ENCODE measurements at places on chromosomes 12 and 14.

DNA sequence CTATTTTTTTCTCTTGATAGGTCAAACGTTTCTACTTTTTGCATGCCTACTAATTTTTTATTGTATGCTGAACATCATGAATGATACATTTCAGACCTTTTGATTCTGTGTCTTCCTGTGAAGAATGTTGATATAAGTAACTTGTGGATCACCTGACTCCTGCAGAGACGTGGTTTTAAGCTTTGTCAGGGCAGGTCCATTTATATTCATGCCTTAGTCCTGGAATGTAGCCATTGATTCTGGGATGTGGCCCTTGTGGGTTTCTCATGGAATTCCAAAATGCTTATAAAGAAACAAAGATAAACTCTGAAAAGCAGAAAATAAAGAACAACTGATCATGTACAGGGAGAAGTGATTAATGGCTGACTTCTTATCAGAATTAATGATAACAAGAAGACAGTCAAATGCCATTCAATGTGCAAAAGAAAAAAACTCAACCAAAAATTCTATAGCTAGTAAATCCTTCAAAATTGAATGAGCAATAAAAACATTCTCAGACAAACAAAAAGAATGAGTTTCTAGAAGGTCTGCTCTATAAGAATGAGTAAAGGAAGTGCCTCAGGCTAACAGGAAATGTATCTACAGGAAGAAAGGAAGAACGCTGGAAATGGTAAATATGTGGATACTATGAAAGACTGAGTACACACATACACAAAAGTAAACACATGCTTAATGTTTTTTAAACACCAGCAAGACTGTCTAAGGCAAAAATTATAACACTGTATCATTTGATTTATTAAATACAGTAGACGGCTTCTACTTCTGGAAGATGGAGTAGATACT, 284.8 kb upstream of the DIO3 start:
- no peak for DNase-seq

DNA sequence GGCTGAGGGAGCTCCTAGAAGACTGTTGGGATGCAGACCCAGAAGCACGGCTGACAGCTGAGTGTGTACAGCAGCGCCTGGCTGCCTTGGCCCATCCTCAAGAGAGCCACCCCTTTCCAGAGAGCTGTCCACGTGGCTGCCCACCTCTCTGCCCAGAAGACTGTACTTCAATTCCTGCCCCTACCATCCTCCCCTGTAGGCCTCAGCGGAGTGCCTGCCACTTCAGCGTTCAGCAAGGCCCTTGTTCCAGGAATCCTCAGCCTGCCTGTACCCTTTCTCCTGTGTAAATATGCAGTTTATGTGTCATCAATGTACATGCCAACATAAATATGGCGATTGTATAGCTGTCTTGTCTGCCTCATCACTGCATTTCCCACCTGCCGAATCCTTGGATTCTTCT, 7.5 kb downstream of the AMHR2 start:
- no peak for DNase-seq

DNA sequence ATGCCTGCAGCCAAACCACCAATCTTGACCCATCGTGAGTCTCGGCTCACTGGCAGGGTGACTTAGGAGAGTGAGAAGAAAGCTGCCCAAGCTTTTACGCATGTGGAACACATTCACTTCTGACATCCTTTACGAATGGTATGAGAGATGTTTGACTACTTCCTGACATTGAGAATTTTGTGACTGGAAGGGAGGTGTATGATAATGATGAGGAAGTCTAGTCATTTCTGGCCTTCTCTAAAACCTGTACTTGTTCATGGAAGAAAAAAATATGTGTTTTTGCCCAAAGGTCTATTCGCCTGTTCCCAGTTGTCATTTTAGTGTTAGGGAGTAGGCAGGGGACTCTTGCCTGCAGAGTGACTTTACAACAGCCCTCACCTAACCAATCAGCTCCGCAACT, 227.2 kb upstream of the ATP2B1 start:
- DNase-seq: no peak

GRCh38 chr14:92258934-92259333, 64.0 kb upstream of the SLC24A4 start:
- no peak for DNase-seq

GRCh38 chr12:53128780-53129569, 25.7 kb downstream of the SOAT2 start:
- no peak for DNase-seq

DNA sequence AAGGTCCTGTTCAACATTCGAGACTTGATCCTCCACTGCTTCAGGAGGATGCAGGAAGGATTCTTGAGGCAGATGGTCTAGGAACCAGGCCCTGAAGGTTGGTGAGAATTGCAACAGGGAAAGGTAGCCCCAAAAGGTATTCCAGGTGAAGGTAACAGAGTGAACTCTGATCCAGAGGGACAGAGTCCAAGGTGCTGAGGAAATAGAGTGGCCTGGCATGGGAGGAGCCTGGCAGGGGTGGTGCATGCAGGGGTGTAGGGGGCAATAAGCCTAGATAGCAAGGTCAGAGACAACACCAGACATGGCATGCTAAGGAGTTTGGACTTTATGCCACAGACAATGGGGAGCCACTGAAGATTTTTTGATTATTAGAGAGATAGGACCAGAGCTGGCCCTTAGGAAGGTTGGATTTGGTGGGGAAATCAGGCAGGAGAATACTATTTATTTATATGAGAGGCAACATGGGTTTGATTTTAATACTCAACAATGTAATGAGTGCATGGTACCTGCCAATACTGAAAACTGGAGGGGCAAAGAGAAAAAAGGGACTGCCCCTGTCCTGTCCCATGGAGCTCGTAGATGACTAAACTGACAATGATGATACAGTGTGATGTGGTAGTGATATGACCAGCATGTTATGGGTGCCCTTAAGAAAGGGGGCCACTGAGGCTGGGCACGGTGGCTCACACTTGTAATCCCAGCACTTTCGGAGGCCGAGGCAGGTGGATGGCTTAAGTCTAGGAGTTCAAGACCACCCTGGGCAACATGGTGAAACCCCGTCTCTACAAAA, 50.5 kb upstream of the TMED10 start:
- DNase-seq: no peak

Measured in NCI-H510A treated with DMSO at 0.1 percent for 48 hours (cell line).